Fibroblast of skin of abdomen (primary cell): ENCODE measurements at places on chromosomes 7 and 10.

DNA sequence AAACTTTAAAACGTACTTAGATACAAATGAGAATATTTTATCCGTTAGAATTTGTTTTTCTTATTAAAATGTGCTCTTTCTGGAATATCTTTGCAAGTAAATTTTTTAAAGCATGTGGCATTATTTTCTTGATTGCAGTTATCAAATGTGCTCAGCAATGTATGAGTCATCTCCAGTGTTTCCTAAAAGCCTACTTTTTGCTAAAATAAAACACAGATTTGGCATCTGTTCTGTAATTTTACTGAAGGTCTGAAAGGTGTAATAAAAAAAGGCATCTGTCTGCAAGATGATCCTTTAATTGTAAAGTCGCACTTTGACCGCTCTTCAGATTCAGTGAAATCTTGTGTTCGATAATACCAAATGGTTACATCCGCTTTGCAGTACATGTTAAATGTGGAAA is 3.4 kb downstream of the GNAT3 start:
- DNase-seq: no peak

DNA sequence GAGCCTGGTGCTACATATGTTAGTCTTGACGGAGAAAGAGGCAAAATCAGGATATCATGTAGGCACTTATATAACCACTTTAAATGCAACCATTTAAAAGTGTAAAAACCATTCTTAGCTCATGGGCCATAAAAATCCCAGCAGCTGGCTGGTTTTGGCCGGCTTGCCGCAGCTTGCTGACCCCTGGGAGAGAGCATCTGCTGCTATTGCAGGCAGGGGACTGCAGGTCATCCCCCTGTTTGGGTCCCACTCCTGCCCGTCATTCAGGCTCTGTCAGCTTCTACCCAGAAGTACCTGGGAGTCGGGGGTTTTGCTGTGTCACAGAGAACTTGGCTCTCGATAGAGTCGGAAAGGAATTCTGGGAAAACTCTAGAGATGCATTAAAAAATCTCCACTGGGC is 187.4 kb downstream of the CUX1 start:
- DNase-seq: no peak

- no peak for DNase-seq
Measured at GRCh38 chr10:95850791-95851190, 57.0 kb upstream of the CC2D2B start.

DNA sequence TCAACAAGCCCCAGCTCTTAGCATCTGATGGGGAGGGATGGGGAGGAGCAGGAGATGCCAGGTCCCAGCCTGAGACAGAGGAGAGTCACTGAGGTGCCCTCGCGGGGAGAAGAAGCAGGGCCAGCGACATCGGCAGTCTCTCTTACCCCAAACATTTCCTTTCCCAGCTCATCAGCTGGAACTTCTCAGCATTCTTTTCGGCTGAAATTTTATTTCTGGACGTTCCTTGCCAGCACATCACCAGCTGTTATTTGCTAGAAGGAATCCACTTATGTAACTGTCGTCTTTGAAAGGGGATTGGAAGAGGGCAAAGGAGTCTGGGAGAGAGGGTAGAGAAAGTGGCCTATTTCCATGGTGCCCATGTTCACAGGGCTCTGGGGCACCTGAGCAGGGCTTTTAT is 101.0 kb upstream of the SHH start:
- no peak for DNase-seq

- no peak for DNase-seq
Measured at GRCh38 chr10:12637649-12638048, 288.3 kb downstream of the CAMK1D start.

DNA sequence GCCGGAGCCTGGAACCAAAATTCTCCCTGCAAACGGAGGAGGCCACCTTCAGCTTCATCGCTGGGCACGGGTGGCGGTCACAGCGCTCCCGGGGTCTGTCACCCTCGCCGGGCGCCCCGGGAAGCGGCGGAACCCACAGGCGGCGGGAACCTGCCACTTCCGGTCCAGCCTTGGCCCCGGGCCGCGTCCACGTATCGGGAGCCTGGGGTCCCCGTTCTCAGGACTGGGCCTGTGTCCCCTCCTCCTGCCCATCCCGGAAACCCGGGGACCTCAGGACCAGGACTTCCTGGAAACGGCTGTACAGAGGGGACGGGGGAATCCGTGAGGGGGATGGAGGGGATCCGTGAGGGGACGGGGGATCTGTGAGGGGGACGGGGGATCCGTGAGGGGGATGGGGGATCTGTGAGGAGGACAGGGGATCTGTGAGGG is 25.4 kb downstream of the PDGFA start:
- no peak for DNase-seq

GRCh38 chr7:46009211-46009610 is 88.1 kb upstream of the IGFBP3 start:
- no peak for DNase-seq

DNA sequence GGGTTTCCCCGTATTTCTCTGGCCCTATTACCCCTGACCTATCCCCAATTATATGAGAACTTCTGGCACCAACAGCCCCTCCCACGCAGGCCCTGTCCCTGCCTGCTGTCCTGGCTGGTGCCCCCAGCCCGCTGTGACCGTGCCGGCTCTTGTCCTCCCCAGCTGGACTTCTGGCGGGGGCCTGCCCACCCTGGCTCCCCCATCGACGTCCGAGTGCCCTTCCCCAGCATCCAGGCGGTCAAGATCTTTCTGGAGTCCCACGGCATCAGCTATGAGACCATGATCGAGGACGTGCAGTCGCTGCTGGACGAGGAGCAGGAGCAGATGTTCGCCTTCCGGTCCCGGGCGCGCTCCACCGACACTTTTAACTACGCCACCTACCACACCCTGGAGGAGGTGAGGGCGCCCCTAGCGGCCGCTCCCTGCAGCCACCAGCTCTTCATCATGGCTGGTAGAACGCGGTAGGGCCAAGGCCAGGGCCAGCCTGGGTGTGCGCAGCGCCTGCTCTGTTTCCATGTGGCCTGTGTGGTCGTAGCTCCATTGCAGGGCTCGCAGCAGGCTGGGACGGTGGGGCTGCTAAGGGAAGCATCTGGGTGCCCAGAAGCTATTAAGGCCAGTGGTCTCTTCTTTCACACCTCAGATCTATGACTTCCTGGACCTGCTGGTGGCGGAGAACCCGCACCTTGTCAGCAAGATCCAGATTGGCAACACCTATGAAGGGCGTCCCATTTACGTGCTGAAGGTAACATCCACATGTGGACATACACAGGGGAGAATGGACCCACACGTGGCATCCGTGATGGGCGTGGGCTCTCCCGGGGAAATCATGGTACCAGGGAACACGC is 1.4 kb downstream of the CPA1 start:
- DNase-seq: no peak

- no peak for DNase-seq
Measured at GRCh38 chr7:146528581-146528980, 412.0 kb downstream of the CNTNAP2 start.

- peak; percentile 77 for DNase-seq
Measured at GRCh38 chr10:119517235-119518141, 25.0 kb downstream of the RGS10 start.

GRCh38 chr10:102118867-102119266 is 1.3 kb downstream of the LDB1 start:
- peak; percentile 42 for DNase-seq

GRCh38 chr7:151176401-151176800 is 8.9 kb upstream of the GBX1 start:
- no peak for DNase-seq

DNA sequence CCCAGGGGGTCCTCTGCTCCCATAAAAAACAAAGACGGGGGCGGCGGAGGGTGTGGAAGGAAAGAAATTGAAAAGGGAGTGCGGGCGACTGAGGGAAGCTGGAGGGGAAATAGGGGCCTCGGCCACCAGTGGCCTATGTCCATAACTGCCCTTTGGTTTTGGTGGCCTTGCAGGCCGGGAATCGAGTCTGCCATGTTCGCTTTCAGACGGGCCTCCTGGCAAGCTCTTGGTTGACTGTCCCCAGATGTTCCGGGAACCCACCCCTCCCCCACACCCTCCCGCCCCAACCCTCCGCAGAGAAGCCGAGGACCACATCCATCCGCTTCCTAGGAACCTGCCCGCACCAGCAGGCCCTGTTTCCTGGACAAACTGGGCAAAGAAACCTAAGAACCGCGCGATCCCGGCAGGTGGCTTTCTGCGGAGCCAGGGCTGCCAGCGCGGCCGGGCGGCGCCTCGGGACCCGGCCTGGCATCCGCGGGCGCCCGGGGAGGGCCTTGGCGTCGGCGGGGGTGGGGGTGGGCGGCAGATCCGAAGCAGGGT is 20.0 kb upstream of the GATA3 start:
- no peak for DNase-seq

- no peak for DNase-seq
Measured at GRCh38 chr10:29785701-29786100, 150.9 kb upstream of the SVIL start.

DNA sequence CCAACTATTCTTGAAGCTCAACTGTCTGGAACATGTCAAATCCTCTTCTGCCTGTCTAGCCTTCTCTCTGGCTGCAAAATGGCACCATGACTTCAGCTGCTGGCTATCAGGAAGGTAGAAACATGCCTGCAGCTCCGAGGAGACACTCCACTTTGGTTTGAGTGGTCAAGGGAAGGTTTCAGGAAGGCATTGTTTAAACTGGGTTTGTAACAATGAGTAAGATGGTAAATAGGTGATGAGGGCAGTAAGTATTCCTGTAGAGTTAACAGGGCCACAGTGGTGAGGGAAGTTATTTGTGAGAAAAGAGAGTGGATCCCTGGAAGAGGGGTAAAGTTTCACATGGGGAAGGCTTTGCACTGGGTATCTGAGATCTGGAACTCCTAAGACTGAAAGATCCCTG is 231.5 kb downstream of the ABCA13 start:
- no peak for DNase-seq

- DNase-seq: no peak
Measured at GRCh38 chr10:103555325-103555649, 61.8 kb downstream of the NEURL1 start.
